NCI-H2171 treated with DMSO at 0.1 percent for 48 hours (cell line): ENCODE measurements at places on chromosomes 6 and 20.

GRCh38 chr6:48596830-48597229 lies 485.8 kb upstream of the PTCHD4 start:
- DNase-seq = no peak

DNA sequence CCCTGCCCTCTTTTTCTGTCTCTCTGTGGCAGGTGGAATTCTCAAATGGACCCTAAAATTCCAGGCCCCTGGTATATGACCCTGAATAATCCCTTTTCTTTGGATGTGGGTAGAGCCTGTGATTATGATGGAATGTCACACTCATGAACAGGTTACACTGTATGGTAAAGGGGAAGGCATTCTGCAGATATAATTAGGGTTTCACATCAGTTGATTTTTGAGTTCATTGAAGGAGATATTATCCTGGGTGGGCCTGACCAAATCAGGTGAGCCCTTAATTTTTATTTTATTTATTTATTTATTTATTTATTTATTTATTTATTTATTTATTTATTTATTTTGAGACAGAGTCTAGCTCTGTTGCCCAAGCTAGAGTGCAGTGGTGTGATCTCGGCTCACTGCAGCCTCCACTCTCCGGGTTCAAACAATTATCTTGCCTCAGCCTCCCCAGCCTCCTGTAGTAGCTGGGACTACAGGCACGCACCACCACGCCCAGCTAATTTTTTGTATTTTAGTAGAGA lies 13.7 kb upstream of the STMND1 start:
- DNase-seq = no peak

DNA sequence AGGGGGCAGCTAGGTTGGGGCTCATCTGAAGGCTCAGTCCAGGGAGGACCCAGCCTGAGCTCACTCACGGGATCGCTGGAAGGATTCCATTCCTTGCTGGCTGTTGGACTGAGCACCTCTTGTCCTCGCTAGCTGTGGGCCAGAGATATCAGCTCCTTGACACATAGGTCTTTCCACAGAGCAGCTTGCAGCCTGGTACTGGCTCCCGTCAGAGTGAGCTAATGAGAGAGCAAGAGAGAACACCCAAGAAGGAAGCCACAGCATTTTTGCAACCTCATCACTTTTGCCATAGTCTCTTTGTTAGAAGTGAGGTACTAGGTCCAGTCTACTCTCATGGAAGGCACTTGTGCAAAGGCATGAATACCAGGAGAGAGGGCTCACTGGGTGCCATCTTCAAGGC lies 179.9 kb downstream of the CDC5L start:
- DNase-seq = no peak

- peak; percentile 21 for DNase-seq
Observed at GRCh38 chr6:125508793-125509192, 207.0 kb upstream of the HDDC2 start.

GRCh38 chr6:1029141-1029540 lies 282.8 kb upstream of the FOXQ1 start:
- DNase-seq = peak; percentile 57

DNA sequence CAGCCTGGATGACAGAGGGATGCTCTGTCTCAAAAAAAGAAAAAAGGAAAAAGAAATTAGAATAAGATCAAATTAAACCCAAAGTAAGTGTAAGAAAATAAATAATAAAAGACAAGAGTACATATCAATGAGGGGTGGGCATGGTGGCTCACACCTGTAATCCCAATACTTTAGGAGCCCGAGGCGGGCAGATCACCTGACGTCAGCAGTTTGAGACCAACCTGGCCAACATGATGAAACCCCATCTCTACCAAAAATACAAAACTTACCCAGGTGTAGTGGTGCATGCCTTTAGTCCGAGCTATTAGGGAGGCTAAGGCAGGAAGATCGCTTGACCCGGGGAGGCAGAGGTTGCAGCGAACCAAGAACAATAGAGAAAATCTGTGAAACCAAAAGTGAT lies 14.9 kb upstream of the STAU1 start:
- DNase-seq = no peak

DNA sequence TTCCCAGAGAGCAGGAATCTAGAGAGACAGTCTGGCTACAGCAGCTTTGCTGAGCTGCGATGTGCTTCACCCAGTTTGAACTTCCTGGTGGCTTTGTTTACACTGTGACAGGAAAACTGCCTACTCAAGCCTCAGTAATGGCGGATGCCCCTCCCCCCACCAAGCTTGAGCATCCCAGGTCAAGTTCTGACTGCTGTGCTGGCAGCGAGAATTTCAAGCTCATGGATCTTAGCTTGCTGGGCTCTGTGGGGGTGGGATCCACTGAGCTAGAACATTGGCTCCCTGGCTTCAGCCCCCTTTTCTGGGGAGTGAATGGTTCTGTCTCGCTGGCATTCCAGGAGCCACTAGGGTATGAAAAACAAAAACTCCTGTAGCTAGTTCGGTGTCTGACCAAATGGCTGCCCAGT lies 91.0 kb upstream of the ESR1 start:
- no peak for DNase-seq

GRCh38 chr6:165096868-165097267 lies 212.5 kb downstream of the C6orf118 start:
- no peak for DNase-seq

DNA sequence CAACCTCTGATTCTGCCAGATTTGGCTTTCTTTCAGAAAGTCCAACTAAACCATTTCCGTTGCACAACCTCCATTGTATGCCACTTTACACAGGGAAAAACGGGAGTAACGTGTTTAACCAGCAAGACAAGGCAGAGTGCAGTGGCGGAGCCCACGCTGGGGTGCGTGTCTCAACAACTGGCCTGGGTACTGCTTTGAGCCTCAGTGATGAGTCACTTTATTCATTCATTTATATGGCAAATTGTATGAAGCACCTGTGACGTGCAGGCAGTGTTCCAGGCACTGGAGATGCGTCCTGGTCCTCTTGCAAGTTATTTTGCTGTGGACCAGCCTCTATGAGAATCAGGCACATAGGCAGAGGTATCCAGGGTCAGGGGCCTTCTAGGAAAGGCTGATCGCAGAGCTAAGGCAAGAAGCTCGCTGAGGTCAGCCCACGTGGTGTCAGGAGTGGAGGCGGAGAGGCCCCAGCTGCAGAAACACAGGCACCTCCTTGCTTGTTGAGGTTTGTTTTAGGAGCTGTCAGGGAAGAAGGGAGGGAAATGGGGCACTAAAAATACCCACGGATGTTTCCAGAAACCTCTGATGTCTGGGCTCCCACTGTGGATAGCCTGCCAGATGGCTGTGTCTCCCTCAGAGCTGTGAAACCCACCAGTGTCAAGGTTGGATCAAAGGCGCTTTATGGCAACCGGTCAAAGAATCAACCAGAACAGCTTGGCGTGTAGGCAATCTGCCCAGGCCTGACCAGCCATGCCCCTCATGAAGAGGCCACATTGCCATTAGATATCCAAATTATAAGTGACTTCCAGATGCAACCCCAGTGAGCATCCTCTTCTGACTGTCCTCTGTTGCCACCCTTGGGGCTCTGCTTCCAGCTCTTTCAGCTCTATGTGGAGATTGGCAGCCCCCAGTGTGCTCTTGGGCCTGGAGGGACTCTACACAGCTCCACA lies 157.2 kb downstream of the CD83 start:
- no peak for DNase-seq

DNA sequence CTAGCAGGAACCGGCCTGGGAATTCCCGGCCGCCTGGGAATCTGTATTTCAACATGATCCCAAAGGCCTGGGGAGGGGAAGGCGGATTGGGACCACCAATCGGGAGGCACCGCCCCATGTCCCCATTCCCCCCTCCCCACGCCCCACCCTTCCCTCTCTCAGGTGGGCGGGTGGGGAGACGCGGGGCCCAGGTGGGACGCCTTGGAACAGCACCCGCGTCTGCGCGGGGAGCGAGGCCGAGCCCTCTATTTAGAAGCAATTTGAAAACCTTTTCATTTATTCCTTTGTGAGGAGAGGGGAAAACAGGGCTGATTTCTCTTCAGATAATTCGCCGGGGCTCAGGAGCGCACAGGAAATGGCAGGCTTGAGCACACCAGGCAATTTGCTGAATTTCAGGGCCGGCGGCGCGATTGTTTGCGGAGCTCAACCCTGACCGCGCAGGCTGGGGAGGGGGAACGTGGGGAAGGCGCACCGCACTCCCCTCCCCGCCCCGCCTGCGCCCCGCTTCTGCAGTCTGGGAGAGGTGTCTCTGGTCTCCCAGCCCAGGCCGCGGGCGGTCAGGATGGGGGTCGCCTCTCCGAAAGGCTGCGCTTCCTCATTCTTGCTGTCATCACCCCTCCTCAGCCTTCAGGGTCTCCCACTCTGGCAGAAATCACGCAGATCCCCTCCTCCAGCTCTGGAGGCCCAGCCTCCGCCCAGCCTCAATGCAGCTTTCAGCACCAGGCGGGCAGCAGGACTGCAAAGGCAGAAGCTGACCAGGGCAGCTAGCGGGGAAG lies 170.0 kb downstream of the GRM4 start:
- DNase-seq = no peak

DNA sequence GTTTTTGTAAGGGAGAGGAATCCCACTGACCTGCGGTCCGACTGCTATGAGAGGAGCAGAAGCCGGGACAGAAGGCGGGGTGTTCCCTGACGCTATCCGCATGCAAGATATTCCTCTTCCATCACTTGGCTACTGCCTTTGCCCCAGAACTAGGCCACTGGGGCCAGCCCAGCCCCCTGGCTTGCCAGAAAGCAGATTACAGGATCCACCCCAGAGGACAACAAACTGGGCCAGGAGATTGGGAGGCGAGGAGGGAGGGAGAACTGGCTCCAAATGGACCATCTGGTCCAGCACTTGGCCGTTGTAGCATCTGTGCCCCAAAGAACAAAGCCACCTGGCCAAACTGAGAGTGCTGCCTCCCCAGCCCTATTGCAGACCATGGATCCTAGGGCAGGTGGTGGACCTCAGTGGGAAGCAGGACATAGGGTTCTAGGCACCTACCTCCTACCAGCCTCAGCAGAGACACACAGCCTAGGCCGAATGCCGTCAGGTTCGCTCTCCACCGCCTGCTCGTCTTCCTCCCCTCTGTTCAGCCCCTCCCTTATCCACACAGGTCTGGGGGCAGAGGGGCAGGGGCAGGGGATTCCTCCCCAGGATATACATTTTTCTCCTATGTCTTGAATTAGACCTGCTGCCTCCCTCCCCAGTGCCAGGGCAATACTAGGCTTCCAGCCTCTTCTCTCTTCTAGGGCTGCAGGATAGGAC lies 4.0 kb downstream of the MDGA1 start:
- DNase-seq = no peak

DNA sequence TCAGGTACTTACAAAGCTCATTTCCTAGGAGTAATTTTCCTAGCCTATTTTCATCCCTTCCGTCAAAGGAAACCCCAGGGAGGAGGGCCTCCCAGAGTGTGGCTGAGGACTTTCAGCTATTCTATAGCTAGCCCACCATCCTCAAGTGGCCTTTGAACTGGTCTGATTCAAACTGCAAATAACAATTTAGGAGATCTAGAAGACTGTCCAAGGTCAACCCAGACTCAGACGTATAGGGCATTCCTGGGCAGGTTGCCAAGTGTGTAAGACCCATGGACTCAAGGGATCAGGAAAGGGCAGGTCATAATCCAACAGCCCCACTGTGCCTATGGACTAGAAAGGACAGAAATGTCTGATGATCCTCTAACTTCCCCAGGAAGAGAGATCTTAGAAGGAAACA lies 2.1 kb upstream of the RRAGD start:
- no peak for DNase-seq

- DNase-seq = peak; percentile 80
Observed at GRCh38 chr6:170553534-170554012, 466 bp upstream of the PSMB1 start.

DNA sequence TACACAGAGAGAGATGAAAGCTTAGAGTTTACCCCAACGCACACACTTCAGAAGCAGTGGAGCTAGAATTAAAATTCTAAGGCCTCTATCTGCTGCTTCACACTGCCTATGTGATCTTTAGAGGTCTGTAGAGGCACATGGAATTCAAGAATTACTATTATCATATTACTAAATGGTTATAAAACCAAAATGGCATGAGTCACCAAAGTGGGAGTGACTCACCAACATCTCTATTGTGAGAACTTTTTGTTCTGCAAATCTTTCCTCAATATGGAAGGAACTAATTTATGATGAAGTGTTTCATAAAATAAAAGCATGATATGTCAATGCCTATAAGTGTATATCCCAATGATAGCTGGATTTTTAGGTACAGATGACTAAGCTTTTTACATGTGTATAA lies 28.5 kb upstream of the TMEM244 start:
- no peak for DNase-seq

DNA sequence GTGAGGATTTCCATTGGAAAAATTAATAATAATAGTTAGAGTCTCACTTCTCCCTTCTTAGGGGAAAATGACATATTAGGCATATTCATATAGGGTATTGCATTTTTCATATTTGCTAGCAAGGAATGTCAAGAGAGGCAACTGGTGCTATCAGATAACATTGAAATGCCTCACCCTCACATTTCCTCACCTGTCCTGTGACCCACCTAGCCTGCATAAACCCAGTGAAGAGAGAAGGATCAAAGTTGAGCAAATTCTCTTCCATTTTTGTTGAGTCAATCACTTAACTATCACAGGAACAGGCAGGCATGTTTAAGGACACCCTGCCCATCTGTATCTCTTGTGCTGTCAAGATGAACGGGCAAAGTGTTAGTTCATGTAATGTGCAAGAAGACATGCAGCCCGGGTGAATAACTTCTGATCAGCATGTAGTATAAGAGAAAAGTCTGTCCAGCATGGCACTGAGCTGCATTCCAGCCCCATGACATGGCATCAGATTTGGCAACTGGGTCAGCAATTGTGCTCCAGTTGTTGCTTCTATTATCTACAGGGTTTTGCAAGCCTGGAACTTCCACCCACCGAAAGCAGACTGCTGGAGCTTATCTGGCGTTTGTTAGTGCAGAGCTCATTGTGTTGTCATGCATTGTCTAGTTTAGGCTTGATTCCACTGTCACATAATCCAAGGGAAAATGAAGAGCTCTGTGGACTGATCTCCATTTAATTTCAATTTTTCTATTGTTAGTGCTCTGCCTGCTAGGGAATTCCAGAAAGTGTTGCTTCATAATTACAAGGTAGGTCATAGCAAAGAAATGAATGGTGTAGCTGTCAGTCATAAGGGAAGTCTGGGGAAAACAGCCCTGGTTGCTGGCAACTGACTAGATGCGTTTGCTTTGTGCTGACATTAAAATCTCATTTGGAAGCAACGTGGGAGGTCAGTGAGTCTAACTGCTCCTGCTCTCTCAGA lies 138.4 kb upstream of the TNFAIP3 start:
- no peak for DNase-seq
